ENCODE measurements at places on chromosomes 2 and 18.

GRCh38 chr2:73020657-73021370 lies 50.7 kb downstream of the SFXN5 start:
- no peak for DNase-seq

DNA sequence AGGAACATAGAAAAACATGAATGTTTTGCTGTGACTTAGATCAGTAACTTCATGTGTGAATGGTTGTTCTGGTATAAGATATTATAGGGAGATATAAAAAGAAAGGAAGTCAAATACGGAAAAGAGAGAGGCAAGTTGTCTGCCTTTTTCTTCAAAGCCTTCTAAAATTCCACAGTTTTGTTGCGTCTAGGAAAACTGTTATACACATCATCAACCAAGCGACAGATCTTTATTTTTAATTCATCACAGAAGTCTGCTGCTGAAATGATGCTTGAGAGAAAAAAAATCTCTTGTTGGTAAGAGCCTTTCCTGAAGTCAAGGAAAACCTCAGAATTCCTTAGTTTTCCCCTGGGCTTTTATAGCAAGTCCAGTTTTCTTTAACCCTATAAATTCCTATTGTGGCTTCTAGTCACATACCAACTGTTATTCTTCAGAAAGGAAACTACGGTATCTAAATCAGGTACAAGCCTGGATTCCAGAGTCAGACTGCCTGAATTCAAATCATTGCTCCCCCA lies 36.3 kb upstream of the TANC1 start:
- no peak for DNase-seq

DNA sequence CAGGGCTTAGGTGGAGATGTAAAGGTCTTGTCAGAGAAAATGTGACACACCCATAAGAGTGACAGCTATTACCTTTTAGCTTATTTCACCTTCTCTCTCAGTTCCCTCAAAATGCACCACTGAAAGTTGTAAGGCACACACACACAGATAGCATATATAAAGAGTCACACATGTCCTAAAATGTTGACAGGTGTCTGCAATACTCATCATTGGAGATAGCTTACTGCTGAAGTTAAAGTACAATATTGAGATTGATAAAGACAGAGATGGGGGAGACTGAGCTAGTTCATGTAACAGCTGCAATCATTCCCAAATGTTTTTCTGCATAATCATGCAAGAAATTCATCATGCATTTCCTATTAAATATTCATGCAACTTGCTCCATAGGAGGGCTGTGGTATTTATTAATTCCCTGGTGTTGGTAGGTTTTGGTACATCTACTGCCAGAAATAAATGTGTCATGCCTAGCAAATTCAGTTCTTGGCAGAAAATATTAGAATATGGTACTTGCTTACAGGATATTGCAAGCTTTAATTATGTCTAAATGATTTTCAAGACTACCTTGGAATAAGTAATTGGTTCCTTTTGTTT lies 118.8 kb upstream of the RBMS1 start:
- DNase-seq, result no peak

DNA sequence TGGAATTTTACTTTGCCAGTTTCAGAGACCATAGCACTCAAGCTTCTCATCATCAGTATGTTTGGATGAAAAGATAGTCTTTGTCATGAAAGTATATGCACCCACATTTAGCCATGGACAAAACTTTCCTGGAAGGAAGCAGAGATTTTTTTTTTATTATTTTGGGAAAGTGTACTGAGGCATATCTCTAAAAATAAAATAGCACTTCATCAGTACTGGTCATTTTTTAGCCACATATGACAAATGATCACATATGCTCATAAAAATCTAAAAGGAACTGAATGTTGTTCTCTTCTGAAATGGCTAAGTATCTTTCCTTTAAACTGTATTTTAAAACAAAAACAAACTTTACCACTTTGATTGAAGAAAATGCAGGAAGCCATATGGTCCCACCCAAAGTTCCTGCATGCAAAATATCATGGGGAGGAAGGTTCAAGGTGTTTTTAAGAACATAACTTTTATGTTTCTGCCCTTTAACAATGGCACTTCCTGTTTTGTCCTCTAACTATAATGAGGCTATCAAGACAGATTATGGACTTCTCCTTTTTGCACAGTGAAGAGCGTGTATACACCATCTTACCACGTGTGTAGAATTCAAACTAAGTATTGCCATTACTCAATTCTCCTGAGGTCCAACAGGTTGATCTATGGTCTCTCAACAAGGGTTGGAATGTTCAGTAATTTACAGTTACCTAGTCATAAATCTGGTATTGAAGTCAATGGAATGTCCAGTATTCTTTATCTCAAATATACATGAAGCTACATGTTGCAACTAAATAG lies 77.1 kb upstream of the SLC39A10 start:
- no peak for DNase-seq

DNA sequence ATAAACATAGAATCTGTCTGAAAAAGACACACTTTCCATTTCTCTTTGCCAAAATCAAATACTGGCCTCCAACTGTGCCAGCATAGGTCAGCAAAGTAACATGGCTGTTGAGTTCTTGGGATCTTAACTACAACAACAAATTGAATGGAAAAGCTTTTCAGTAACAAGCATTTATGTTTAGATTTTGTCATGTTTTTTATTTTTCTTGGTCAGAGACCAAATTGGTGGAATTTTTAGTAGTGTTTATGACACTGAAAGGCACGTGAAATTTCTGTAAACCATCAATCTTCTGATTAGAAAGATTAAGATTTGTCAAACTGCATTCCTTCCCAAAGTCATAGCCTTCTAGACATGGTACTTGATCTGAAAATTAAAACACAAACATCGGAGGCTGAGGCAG lies 77.6 kb downstream of the PDE1A start:
- no peak for DNase-seq

All from NCI-H2029 treated with DMSO at 0.1 percent for 48 hours (cell line).